GM12892 (cell line): ENCODE measurements at places on chromosomes 2 and 18.

- DNase-seq, result no peak
These were observed 567.2 kb downstream of the TMX3 start for GRCh38 chr18:68147728-68148127.

DNA sequence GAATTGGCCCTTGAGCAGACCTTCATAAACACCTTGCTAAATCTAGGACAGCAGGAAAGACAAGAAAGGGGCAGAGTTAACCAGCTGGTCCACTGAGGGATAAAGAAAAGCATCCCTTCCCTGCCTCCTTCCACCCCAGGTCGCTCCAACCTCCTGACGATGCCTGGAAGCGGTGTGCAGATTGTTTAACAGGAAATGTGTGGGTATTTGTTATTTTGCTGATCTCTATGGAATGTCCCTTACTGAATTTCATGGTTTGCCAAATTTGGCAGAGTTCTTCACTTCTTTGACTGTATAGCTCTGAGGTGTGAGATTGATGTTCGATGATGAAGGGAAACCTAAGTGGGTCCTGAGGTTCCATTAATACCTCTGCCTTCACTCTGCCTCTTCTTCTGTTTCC, 72.9 kb downstream of the MAP3K20 start:
- no peak for DNase-seq

DNA sequence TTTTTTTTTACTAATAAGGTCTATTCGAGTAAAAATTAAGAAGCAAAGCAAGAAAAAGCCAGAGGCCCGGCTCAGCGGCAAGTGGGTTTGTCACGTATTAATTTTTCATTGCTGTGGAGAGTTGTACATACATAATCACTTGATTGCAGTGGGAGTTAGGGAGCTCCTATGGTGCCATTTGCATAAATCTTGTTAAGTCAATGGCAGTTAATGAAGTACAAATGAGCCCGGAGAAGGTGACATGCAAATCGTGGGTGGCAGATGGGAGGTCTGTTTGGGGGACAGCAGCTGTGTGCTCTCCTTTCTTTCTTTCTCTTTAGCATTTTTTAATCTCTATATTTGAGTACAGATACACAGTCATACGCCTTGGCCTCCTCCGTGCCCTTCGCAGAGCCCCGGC, 317.0 kb downstream of the AGAP1 start:
- DNase-seq, result no peak

GRCh38 chr18:73901566-73901965, 246.1 kb downstream of the FBXO15 start:
- no peak for DNase-seq

GRCh38 chr2:144048631-144049060, 471.3 kb downstream of the ZEB2 start:
- DNase-seq, result no peak

DNA sequence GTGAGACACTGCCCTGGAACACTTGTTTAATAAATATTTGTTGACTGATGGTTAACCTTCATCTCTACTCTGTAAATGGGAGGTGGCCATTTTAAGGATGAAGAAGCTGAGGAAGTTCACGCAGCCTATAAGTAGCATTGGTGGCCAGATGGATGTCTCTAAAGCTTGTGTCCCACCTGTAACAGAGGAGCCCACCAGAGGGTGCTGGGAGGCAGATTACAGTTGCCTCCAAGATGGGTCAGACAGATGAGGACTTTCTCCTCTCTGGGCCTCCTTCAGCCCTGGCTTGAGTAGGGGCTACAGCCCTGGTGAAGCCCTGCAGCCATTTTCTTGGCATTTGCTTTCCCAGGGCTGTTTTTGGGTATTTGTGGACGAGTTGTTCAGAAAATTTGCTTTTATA, 45.0 kb upstream of the MCFD2 start:
- DNase-seq, result no peak

DNA sequence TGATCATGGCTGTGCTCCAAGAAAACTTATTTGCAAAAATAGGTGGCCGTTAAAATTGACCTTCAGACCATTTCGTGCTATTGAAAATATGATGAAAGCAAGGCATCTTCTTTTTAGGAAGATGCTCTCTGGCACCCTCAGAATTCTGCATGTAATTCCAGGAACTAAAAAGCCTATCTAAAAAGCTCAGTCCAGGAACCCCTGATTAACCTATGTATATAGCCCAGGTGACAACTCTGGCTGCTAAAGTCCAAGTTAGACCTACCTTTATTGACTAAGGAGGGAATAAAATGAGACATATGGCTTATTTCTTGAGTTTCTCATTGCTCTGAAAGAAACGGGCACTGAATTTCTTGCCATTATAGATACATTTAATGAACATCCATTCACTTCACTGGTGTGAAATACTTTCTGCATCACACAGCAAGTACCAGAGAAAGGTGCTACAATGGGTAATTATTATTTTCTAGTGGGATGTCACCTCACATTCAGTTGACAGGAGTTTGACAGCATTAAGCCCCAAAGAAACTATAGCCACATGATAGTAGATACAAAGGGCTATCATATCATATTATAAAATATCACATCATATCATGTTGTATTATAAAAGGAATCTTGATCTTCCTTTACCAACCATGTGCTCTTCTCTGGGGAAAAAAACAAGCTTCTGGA, 83.8 kb downstream of the EPHA4 start:
- DNase-seq, result no peak

DNA sequence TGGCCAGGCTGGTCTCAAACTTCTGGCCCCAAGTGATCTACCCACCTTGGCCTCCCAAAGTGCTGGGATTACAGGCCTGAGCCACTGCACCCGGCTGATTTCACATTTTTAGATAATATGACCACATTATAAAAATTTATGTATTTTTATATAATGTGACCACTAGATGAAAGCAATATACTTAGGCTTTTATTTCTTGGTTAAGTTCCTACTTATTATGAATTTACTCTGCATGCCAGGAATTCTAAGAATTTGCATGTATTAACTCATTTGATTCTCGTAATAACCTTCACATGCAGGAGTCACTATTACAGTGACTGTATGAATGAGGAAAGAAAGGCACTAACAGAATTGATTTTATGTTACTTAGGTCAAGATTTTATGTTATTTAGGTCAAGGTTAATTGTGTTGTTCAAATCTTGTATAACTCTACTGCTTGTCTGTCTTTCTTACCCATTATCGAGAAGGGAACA, 25.6 kb upstream of the CASP8 start:
- no peak for DNase-seq

DNA sequence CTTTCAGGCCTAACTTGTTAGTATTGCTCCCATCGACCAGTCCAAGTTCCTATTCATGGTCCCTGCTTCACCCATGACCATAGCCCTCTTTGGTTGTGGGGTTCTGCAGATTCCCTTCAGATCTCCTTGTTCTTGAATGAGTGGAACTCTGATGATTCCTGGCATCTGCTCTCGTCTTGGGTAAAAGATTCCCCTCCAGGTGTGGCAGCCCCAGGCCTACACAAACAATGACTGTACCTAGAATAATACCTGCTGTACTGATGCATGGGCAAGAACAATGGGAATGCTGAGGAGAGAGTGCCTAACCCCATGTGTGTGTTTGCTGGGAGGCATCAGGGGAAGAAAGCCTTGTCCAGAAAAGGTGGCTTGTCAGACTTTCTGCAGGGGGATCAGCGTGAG, 39.2 kb upstream of the MRPL19 start:
- no peak for DNase-seq

DNA sequence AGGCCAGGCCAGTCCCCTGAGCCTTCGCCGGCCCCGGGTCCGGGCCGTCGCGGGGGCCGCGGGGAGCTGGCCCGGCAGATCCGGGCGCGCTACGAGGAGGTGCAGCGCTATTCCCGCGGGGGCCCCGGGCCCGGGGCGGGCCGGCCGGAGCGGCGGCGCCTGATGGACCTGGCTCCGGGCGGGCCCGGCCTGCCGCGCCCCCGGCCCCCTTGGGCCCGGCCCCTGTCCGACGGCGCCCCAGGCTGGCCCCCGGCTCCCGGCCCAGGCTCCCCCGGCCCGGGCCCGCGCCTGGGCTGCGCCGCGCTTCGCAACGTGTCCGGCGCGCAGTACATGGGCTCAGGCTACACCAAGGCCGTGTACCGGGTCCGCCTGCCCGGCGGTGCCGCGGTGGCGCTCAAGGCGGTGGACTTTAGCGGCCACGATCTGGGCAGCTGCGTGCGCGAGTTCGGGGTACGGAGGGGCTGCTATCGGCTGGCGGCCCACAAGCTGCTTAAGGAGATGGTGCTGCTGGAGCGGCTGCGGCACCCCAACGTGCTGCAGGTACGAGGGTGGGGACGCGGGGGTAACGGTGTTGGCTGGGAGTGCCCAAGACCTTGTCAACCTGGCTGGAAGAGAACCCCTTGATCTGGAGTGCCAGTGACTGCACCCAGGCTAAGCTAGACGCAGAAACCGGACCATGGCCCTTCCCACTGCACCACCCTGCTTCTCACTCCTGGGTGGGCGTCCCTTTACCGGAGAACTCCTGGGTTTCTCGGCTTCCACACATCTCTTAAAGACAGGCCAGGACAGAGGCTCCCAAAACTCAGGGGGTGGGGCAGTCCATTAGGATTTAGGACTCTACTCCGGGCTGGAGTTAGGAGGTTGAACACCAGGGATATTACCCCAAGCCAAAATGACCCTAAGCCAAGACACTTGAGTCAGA, 739 bp downstream of the PKDCC start:
- no peak for DNase-seq

DNA sequence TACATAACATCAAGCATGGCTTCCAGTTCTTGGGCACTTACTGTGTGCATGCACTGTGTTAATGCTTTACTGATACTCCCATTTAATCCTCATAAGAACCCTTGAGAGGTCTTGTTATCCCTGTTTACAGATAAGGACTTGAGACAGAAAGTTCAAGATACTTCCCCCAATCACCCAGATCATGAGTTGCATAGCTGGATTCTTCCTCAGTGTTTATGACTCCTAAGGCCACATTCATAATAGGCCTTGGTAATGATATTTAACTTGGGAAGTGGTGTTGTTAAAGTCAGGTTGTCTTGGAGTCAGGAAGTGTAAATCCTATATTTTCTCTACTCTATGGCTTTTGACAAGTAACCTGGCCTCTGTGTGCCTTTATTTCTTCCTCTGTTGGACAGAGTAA, 22.7 kb downstream of the NOSTRIN start:
- no peak for DNase-seq

- DNase-seq, result no peak
These were observed 15.2 kb upstream of the GALM start for GRCh38 chr2:38650717-38651116.

DNA sequence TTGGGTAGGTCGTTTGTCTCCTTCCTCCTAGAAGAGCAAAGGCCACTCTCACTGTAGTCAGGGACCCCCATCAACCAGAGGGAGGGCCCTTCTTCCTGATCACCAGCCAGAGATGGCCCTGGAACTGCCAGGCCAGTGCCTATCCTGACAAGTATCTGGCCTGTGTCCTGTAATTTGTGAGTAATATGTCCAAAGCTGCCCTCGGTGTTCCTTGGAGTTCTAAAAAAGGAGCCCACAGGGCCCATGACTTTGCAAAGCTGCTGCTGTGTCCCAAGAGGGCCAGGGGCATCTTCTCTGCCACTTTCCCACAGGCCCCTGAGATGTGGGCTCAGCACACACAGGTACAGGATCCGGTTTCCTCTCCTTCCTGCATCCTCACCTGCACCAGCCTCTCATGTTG, 212.4 kb downstream of the SEPTIN10 start:
- no peak for DNase-seq

- DNase-seq, result no peak
These were observed 36.0 kb downstream of the CSRNP3 start for GRCh38 chr2:165505514-165505913.

- no peak for DNase-seq
These were observed 94.0 kb upstream of the ITGA6 start for GRCh38 chr2:172333235-172333977.

GRCh38 chr2:75896779-75897366, 186.2 kb upstream of the GCFC2 start:
- DNase-seq, result peak; percentile 25

DNA sequence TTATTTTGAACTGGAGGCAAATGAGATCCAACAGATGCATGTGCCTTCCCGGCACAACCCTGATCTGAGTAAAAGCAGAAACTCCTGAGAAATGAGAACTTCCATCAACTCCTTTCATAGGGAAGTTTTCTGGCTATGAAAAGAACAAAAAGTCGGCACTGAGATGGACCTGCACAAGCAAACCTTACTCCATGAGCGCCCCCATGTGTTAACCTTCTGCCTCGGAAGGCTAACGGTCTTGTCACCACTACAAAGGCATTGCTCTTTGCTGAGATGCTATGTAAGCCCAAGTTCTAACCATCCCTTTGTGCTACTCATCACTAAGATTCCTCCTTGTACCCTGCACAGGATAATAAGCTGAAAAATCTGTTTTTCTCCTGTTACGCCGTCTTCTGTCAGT, 57.3 kb upstream of the SULT1C3 start:
- no peak for DNase-seq

DNA sequence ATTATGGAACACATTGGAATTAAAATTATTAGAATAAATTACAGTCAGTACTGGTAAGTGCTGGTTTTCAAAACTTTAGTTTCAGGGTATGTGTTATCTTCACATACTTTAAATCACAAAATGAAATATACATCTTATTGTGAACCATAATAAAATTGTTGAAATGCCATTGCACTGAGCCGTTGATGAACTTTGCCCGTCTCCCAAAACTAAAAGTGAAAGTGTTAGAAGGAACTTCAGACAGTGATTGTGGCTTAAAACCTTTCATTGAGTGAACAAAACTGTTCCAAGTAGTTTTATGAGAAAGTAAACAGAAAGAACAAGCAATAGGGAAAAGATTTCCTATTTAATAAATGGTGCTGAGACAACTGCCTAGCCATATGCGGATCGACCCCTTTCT, 811.6 kb downstream of the PLCL1 start:
- no peak for DNase-seq

DNA sequence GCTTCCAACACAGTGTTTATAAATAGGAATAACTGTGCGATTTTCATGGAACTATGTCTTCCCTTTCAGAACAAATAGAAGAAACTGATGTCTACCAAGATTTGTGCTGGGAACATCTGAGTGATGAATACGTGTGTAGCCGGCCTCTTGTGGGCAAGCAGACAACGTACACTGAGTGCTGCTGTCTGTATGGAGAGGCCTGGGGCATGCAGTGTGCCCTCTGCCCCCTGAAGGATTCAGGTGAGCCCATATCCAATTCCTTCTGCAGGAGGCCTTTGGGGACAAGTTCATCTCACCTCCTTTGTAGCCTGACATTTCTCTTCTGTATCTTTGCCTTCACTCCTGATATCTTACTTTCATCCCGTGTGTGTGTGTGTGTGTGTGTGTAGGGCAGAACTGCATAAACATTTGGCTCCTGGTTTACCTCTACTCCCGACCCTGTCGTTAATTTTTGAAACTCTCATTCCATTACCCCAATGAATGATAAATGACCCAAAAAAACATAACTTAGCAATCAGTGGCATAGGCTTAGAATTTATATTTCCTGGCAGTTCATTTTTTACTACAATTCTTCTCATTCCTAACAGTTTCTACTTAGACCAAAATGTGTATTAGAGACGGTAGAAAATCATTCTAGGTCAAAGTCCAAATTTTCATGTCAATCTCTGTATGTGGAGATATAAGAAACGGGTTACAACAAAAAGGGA, 111.0 kb upstream of the RASGRP3 start:
- DNase-seq, result no peak

DNA sequence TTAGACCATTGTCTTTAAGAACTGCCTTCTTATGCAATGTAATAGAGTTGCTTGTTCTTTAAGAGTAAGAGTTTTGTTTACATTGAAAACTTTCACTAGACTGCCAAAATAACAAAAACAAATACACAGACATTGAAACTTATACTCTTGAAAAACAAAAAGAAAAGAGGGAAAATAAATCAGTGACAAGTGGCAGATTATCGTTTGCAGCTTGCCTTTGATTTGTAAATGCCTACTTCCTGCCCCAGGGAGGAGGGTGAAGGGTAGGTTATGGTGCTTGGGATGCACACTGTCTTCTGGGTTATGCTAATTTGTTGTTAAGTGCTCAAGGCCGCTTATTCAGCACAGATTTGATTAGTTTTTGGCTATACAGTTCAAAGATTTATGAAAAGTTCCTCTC, 198.7 kb downstream of the TGIF1 start:
- no peak for DNase-seq
